ENCODE measurements at places on chromosomes 7 and 10. TPM values are rescaled to one million over a fixed set of nuclear protein-coding genes. Genes with fewer than 3 reads are reported as not detected.

GRCh38 chr10:102316421-102316820, 71.1 kb downstream of the GBF1 start:
- DNase-seq = no peak

GRCh38 chr7:144691240-144691639, 144.6 kb downstream of the TPK1 start:
- no peak for DNase-seq

GRCh38 chr7:131455546-131455945, 100.9 kb downstream of the PODXL start:
- no peak for DNase-seq

Gene RNLS
- total RNA-seq = 8.3 TPM

Gene SEC31B
- 18.6 TPM for total RNA-seq

All from endodermal cell (in vitro differentiated cells).